Dorsolateral prefrontal cortex (tissue), 122 donors: ENCODE measurements at places on chromosomes 11 and 22. TPM values are rescaled to one million over a fixed set of nuclear protein-coding genes. Genes with fewer than 3 reads are reported as not detected.

Gene DCHS1
- 11.8 TPM for total RNA-seq

Gene EED
- 28.8 TPM for total RNA-seq

Gene MYRF
- total RNA-seq, result 173 TPM

Gene TNNI2
- total RNA-seq, result not detected

Gene CCDC73
- total RNA-seq, result not detected

Gene CABP2
- total RNA-seq, result not detected

Gene FAT3
- total RNA-seq, result 74.6 TPM

Gene ATG2A
- total RNA-seq, result 38.2 TPM

Gene TMEM191B
- 10.4 TPM for total RNA-seq

Gene HMOX1
- 8.2 TPM for total RNA-seq

Gene TRAF6
- 21.1 TPM for total RNA-seq

Gene OR8K1
- not detected for total RNA-seq

Gene DRICH1
- 1.0 TPM for total RNA-seq

Gene ESAM
- 15.8 TPM for total RNA-seq

Gene CNTF
- total RNA-seq, result 3.0 TPM

Gene SWAP70
- 31.2 TPM for total RNA-seq

Gene IGLL5
- not detected for total RNA-seq

Gene FGF19
- not detected for total RNA-seq

Gene OR8D1
- total RNA-seq, result not detected

Gene MS4A3
- total RNA-seq, result not detected

Gene CRKL
- 96.6 TPM for total RNA-seq

Gene F2
- total RNA-seq, result 0.52 TPM

Gene CCDC188
- total RNA-seq, result 1.0 TPM

Gene BTG4
- total RNA-seq, result not detected

Gene MEI1
- total RNA-seq, result 7.9 TPM

Gene PDGFB
- total RNA-seq, result 9.2 TPM

Gene LARGE2
- total RNA-seq, result not detected

Gene LRRN4CL
- 0.91 TPM for total RNA-seq

Gene POU2AF1
- total RNA-seq, result 2.0 TPM

Gene ZFTA
- 18.2 TPM for total RNA-seq

Gene ARHGAP20
- total RNA-seq, result 27.5 TPM

Gene AQP11
- total RNA-seq, result 9.6 TPM

Gene NPTXR
- 172 TPM for total RNA-seq

Gene ALKBH3
- total RNA-seq, result 31.8 TPM

Gene CLP1
- 9.9 TPM for total RNA-seq

Gene HTATIP2
- total RNA-seq, result 23.6 TPM
